ENCODE measurements at places on chromosomes 5 and 9.

- no peak for DNase-seq
These were observed 1823.4 kb downstream of the MAT2B start for GRCh38 chr5:165328846-165329245.

GRCh38 chr9:27348785-27349697 is 52.1 kb upstream of the EQTN start:
- no peak for DNase-seq

GRCh38 chr5:144422018-144422727 is 251.5 kb downstream of the KCTD16 start:
- DNase-seq, result no peak

GRCh38 chr5:35197351-35197750 is 32.9 kb downstream of the PRLR start:
- DNase-seq, result no peak

DNA sequence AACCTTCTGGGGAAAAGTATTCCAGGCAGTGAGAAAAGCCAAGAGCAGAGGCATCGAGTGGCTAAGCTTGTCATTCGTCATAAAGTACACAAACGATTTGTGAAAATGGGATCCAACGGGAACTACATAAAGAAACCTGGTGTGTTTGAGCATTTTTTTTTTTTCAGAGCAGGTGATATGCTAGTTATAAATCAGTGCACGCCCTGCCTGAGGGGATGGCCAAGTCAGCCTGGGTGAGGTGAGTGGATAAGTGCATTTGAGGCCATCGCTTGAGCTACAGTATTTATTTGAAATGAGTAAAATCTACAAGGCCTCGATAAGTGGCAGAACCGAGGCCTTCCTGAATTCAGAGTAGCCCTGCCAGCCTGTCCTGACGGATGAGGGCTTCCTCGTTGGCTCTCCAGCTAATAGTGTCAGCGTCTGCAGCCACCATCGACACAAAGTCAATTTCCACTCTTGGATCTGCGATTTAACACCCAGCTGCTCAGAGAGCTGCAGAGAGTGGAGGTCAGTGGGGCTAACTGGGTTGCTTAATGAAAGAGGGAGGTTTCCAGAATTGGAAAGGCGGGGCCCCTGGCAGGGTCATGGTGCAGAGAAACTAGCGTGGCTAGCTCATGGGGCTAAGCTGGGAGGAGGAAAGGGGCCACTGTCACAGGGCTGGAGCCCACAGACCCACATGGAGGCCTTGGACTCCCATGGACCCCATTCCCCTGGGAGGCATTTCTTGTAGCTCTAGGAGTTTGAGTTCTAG is 27.3 kb downstream of the PPARGC1B start:
- DNase-seq, result peak; percentile 77

DNA sequence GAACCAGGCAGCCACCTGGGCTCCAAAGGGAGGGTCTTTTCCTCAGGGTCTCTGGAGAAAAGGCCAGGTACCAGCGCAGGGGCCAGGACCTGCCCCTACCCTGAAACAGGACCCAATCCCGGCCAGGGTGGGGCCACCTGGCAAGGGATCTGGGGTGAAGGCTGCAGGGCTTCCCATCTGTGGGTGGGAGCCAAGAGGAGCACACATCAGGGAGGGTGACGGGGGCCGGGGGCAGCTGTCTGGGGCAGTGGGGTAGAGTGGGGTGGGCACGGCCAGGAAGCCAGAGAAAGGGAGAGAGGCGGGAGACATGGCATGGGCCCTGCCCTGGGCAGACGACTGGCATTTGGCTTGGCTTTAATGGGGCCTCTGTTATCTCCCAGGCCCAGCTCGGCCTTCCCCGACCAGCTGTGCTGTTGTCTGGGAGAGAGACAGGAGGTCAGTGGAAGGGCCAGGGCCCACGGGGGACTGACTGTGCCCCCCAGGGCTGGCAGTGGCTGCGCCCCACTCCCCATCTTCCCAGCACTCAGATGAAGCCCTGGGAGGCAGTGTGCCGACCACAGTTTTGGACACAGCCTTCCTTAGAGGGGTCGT is 57.2 kb upstream of the RNF130 start:
- DNase-seq, result no peak

- DNase-seq, result no peak
These were observed 640 bp downstream of the TRIM32 start for GRCh38 chr9:116687754-116688135.

- peak; percentile 81 for DNase-seq
These were observed 4.5 kb downstream of the FANCC start for GRCh38 chr9:95313010-95313498.

- DNase-seq, result no peak
These were observed 36.4 kb downstream of the LARP1 start for GRCh38 chr5:154791535-154791934.

- no peak for DNase-seq
These were observed 241.6 kb upstream of the RORB start for GRCh38 chr9:74255489-74255984.

DNA sequence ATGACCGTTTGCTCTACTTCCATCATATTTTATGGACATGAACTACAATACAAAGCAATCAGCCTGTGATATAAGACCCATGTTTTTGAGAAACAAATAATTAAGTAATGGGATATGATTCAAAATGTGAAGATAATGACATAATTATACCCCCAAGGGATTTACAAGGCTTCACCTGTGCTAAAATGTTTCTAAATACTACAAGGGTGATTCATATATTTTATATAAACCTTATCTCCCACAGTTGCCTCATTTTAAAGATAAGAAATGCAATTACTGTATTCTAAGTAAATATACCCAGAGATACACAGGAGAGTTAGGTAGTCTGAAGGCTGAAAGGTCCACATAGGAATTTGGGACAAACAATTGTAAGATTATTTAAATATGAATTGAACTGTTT is 662.0 kb upstream of the CHD1 start:
- no peak for DNase-seq

- DNase-seq, result no peak
These were observed 431.7 kb upstream of the CTNND2 start for GRCh38 chr5:12335938-12336337.

- no peak for DNase-seq
These were observed 4.9 kb upstream of the FRRS1L start for GRCh38 chr9:109171926-109172325.

DNA sequence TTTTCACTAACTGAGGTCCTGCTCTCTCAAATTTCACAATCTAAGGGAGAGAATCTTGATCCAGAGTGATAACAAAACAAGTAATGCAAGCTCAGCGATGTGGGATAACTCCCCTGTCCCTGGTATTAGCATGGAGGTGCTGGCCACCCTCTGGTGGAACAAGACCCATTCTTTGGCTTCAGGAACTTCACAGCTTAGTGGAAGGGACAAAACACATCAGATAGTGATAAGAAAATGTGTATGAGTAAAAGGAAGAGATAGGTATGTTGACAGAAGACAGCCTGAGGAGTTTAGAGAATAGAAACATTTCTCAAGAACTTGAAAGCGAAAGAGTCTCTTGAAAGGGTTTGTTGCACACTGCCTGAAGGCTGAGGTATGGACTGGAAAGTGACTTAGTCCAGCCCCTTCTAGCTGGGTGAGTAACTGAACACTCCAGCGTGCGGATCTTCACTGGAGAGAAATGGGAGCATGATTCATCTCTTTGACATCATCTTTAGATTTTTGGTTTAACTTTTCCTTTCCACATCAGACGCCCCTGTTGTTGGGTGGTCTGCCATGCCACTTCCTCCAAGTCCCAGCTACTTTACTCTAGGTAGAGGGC is 25.4 kb upstream of the ZSWIM6 start:
- no peak for DNase-seq
